ENCODE measurements at places on chromosomes 7 and 10.
A peak's percentile ranks its signal among the peaks of the same experiment; 100 is the strongest.

- DNase-seq, result no peak
Observed at GRCh38 chr10:92483539-92483938, 90.4 kb downstream of the IDE start.

DNA sequence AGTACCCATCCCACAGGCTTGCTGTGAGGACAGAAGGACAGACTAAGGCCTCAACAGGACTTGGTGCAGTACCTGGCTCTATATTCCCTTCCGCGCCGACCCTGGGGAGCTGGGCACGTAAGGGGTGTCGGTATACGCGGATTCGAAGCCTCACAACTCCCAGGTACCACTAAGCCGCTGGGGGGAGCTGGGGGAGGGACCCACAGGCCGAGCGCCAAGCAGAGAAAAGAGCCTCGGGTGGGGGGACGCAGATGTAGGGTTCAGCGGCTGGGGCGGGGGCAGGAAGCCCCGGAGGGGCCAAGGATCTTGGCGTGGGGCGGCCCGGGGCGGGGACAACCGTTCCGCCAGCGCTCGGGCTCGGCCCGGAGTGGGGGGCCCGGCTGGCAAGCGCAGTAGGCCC is 126.4 kb upstream of the ZNF746 start:
- DNase-seq, result peak; percentile 52

DNA sequence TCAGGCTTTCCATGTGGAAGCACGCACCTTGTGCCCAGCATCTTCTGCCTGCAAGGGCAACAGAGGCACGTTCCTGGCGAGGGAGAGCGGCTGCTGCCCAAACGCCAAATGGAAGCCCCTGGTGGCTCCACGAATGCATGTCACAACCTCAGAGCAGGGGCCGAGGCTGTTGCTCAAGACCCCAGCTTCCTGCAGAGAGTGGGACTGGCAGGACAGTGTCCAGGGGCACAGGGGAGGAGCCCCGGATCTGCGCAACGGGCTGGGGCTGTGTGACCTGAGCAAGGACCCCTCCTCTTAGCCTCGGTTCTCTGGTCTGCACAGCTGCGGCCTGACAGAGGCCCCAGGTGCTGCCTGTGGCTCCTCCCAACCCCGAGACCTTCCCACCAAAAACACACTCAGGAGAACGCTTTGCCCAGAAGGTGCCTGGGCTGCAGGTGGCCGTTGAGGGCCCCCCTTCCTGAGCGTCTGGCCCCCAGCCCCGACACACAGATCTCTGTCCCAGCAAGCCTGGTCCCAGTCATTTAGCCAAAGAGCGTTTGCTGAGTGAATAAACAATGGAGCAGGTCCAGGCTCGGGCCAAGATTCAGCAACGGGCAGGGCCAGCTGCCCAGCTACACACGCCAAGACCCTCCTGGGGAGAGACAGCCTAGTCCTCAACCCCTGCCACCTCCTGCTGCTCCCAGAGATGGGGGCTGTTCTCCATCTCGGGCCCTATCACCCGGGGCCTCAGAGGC is 1.2 kb downstream of the MICALL2 start:
- no peak for DNase-seq

DNA sequence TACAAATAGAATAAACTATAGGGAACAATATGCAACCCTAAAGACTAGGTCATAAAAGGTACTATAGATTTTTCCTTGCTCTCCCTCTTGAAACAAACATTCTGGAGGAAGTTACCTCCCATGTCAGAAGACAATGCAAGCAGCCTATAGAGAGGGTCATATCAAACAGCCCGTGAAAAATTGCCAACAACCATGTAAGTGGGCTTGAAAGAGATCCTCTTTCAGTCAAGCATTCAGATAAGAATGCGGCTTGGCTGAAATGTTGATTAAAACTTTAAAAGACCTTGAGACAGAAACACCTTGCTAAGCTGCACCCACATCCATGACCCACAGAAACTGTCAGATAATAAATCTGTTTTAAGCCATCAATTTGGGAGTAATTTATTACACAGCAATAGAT is 526.6 kb upstream of the GHITM start:
- DNase-seq, result no peak

DNA sequence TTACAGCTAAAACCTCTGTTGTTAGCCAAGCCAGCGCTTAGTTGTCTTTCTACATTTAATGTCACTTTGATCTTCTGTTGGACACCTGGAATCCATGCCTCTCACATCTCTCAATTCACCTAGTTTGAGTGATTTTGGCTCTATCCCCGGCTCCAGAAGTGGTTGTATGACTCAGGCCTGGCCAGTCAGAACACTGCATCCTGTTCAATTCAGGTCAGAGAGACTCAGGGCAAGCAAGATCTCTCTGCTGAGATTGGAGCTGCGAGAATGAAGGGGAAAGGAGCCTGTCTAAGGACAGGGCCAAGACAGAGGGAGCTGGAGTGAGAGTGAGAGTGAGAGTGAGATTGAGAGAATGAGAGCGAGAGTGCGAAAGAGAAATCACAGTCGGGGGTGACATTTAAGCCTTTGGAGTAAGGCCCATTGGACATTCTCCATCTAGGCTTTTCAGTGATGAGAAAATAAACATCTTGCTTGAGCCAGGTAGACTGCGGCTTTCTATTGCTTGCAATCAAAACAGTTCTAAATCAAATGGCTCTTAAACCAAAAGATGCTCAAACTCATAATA is 83.3 kb upstream of the DYNC1I1 start:
- DNase-seq, result no peak

DNA sequence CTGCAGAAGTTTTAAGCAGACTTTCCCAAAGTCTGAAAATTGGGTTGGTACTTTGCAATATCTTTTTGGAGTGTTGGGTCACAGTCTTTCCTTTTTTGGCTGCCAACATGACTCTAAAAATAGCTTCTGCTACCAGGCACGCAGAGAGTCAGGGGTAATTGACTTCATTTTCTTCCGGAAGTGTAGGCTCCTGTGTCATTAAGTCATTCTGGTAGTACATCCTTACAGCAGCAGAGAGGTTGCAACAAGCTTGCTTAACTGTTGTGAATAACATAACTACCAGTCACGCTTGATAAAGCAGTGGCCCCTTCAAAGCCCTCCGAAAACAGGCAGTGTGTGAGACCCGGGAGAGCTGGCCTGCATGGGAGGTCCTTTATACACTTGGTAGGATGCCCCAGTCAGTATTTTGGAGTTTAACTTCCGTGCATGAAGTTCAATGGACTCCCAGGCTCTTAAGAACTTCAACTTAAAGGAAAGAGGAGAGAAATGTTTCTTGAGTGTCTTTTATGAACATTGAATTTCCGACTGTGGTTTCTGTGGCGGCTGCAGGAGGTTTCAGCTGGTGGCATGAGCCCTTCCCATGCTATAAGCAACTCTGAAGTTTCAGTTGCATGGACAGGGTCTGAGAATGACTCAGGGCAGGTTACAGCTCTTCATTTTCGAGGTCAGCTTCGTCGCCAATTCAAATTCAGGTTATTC is 310.7 kb downstream of the GALNT17 start:
- DNase-seq, result no peak

DNA sequence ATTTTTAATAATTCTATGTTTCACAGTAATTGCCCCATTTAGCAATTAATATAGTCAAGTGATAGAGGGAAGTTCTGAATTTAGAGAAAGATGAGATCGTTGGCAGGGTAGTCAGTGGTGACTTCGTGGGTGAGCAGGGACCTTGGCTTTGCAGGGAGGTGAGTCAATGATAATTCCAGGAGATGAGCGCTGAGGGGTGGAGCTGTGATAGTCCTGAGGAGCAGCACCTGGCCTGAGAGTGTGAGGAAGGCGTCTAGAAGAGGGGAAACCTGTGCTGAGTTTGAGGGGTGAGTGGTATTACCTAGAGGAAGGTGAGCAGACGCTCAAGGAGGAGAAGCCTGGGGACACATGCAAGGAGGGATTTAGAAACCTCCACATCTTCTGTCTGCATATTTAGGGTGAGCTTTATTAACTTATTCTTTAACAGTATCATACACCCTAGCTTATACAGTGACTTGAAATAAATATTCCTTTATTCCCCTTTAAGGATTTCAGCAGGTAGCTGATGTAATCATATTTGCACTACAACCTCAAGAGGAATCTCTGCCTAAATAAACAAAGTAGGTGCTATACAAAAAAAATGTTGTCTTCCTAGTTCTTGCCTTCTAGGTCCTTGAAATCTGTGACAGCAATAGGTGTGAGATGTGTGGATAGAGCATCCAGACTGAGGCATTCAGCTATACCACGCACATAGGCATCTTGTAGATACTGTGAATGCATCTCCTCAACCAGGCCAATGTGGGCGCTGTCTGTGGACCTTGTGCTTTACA is 2.1 kb upstream of the TRIL start:
- DNase-seq, result no peak

GRCh38 chr7:19296617-19297016 is 151.4 kb upstream of the FERD3L start:
- DNase-seq, result no peak

DNA sequence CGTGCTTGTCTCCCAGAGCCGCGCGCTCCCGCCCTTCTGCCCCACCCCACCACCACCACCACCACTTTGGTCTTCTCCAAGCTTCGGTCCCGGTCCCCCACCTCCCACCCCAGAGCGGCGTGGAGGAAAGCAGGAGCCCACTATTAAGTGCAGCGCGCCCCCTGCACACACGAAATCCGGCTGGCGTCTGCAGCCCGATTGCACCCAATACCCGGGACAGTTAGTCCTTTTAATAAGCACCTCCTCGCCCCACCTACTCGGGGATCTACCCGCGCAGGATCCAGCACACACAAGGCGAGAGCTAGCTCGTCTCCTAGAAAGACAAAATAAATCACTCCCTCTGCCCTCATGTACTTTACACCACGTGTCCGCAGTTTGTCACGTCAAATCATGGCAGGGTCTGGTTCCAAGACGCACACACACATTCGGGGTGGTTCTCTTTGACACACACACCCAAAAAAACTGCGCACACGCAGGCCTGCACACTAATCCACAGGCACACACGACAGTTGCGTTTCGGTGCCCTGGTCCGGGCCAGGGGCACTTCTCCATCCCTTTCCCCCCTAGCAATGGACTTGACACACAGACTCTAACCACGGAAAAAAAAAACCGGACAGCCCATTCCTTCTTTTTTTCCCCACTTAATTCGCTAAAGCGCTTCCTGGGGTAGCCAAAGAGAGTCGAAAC is 1.6 kb downstream of the SFMBT2 start:
- DNase-seq, result no peak
